ENCODE measurements at places on chromosomes 4 and X.

- peak; percentile 39 for DNase-seq
Observed at GRCh38 chr4:85939595-85939994, 420.3 kb downstream of the MAPK10 start.

GRCh38 chr4:144501231-144501780 lies 144.7 kb upstream of the HHIP start:
- DNase-seq = no peak

GRCh38 chrX:15953801-15954200 lies 99.2 kb upstream of the AP1S2 start:
- no peak for DNase-seq

GRCh38 chrX:55451626-55451989 lies 319 bp upstream of the MAGEH1 start:
- DNase-seq = no peak

- peak; percentile 3 for DNase-seq
Observed at GRCh38 chrX:105876658-105877057, 54.3 kb downstream of the NRK start.

DNA sequence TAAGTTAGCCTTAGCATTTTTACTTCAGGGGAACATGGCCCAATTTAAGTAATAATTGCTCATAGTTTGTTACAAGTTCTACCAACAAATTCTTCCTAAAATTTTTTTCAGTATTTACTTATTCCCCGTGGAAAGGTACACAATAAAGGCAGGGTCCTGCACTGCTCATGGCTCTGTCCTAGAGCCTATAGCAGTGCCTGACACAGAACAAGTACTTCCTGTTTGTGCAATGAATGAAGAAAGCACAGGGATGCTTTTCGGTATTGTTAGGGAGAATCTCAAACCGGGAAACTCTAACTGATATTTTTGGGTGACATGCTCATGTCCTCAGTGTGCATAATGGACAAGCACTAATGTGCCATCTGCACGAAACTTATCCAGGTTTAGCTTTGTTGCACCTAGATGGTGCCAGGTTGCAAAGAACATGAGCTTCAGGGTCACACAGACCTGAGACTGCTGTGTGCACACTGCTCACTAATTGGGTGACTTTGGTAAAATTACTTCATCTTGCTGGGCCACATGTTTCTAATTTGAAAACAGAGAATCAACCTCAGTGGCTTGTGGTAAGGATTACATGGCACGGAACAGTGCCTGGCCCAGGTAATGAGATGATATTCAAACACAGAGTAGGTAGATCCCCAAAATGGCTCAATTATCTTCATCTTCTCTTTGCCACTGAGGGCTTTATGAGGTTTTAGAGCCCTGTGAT lies 175.8 kb upstream of the NPY2R start:
- no peak for DNase-seq

DNA sequence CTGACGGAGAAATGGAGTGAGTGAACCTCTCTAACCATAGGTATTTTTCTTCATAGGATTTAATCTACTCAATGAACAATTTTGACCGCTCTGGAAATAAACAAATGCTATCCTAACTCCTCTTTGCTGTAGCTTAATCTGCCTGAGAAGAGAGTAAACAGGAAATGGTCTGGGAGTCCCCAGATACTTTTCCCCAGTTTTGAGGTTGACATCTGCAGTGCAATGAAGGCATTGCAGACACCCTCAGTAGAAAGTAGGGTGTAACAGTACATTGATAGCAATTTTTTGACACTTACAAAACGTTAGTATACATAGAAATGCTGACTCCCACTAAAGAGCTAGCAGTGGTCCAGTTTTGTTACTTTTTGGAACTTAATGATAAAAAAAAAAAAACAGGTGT lies 495.9 kb upstream of the FAM241A start:
- DNase-seq = no peak

GRCh38 chr4:99763635-99764101 lies 53.0 kb upstream of the DAPP1 start:
- peak; percentile 90 for DNase-seq

DNA sequence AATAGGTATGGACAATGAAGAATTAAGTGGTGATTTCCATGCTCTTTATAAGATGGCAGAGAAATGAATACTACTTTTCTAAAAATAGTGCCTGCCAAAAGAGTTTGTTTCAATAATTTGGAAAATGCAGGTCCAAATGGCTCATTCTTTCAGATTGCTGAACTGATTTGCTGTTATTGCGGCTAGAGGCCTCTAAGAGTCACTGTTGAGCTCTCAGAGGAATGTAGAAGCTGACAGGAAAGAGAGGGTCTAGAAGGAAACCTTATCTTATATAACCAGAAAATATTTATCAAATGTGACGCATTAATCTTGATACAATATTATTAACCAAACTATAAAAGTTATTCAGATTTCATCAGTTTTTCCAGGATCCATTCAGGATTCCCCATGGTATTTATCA lies 65.7 kb upstream of the PAGE1 start:
- DNase-seq = peak; percentile 20

GRCh38 chr4:170758988-170759387 lies 669.2 kb upstream of the AADAT start:
- no peak for DNase-seq

DNA sequence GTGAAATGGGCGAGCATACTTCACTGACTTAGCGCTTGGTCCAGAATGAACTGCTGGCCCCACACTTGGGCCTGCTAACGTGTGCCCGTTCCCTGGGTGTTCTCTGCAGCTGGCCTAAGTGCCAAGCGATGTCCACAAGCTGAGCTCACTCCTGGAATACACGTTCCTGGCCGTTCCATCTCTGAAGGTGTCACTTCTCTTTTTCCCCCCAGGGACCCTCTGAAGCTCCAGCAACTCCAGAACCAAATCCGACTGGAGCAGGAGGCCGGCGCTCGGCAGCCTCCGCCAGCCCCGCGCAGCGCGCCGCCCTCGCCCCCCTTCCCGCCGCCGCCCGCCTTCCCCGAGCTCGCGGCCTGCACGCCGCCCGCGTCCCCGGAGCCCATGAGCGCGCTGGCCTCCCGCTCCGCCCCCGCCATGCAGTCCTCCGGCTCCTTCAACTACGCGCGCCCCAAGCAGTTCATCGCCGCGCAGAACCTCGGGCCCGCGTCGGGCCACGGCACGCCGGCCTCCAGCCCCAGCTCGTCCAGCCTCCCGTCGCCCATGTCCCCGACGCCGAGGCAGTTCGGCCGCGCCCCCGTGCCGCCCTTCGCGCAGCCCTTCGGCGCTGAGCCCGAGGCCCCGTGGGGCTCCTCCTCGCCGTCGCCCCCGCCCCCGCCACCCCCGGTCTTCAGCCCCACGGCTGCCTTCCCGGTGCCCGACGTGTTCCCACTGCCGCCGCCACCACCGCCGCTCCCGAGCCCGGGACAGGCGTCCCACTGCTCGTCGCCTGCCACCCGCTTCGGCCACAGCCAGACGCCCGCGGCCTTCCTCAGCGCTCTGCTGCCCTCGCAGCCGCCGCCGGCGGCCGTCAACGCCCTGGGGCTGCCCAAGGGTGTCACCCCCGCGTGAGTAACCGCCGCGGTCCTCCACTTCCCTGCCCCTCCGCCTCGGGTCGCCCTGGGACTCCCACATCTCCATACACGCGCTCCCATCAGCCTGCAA lies 132.3 kb downstream of the CBR4 start:
- DNase-seq = peak; percentile 44

DNA sequence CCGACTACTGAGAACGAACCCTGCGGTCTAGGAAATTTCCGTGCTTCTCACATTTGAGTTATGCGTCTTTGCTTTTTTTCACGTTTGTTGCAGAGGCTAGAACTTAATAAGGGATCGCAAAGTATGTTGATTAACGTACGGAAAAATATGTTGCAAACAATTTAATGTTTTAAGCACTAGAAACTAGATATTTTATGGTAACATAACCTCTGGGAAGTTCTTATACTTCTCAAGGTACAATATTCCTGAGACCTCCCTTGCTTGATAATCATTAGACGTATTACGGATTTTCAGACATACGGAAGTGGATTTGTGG lies 639 bp upstream of the PRDM5 start:
- no peak for DNase-seq

- DNase-seq = peak; percentile 96
Observed at GRCh38 chr4:183471946-183472708, 27.7 kb downstream of the CDKN2AIP start.

GRCh38 chr4:38470735-38471262 lies 193.2 kb upstream of the KLF3 start:
- no peak for DNase-seq

GRCh38 chr4:93749292-93749761 lies 79.2 kb upstream of the ATOH1 start:
- no peak for DNase-seq

GRCh38 chr4:140266958-140267568 lies 106.4 kb upstream of the SCOC start:
- peak; percentile 65 for DNase-seq

- DNase-seq = no peak
Observed at GRCh38 chrX:105752338-105752956, 69.9 kb upstream of the NRK start.

DNA sequence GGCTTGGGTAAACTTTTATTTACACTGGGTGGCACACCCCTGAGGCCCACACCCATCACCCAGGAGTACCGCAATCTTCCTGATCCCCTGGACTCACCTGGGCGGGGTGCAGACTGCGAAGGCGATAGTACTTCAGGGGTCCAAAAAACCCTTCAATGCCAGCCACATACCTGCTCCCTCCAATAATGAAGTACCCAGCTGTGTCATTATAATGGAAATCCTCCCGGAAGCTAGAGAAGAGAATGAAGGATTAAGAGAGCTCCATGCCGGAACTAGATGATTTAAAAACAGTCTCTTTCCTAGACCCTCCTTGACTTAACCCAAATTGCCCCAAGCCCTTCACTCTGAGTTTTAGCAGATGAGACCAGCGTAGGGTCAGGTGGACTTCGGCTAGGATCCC lies 40.9 kb downstream of the SEL1L3 start:
- DNase-seq = no peak

DNA sequence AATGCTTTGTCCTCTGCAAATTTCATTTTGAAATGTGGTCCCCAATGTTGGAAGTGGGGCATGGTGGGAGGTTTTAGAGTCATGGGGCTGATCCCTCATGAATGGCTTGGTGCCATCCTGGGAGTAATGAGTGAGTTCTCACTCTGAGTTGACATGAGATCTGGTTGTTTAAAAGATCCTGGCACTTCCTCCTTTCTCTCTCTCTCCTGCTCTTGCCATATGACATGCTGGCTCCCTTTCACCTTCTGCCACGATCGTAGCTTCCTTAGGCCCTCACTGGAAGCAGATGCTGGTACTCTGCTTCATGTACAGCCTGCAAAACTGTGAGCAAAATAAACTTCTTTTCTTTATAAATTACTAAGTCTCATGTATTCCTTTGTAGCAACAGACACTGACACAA lies 262.0 kb downstream of the IL15 start:
- DNase-seq = no peak

- peak; percentile 20 for DNase-seq
Observed at GRCh38 chrX:71989768-71990426, 79.3 kb downstream of the NHSL2 start.

DNA sequence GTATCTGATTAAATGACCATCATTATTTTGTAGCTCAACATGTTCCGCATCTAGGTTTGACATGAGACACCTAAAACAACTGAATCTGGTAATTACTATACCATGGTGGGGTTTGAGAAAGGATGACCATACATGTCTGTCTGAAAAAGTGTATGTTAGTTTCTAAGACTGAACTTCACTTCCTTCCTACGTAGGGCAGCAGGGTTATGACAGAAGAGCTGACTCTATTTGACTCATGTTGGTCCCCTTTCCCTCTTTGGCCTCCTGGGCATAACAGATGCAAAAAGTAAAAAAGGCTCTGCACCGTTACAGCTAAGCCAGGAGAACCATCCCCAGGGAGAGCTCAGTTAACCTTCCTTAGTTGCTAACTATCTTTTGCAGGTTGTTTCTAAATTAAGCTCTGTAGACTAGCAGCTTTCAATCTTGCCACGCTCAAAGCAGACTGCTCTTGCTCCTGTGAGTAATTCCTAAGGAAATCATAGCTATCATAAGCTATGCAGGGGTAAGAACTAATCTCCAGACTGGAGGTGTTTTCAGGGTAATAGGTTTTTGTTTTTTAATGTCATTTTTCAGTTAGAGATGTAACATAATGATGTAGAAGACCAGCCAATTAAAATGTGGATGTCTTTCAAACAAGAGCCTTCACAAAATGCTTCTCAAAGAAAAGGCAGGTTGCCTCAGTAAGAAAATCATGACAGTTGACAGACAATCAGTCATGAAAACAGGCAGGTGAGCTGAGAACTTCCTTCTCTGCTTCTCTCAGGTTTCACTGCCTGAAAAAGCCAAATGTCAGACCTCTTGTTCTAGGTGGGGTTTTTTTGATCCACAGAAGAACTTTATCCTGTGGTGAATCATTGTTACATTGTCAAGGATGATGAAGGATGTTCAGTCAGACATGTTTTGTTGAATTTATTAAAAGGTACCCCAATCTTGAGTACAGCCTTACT lies 66.9 kb upstream of the DAPP1 start:
- DNase-seq = no peak

DNA sequence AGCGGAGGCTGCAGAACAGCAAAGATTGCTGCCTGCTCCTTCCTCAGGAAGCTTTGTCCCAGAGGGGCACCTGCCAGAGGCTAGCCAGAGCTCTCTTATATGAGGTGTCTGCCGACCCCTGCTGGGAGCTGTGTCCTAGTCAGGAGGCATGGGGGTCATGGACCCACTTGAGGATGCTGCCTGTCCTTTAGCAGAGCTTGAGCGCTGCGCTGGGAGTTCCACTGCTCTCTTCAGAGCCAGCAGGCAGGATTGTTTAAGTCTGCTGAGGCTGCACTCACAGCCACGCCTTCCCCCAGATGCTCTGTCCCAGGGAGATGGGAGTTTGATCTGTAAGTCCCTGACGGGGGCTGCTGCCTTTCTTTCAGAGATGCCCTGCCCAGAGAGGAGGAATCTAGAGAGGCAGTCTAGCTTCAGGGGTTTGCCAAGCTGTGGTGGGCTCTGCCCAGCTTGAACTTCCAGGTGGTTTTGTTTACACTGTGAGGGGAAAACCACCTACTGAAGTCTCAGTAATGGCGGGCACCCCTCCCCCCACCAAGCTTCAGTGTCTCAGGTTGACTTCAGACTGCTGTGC lies 10.9 kb downstream of the DCK start:
- no peak for DNase-seq

- DNase-seq = no peak
Observed at GRCh38 chr4:110860901-110861300, 238.0 kb upstream of the PITX2 start.

GRCh38 chr4:2712261-2712842 lies 43.8 kb downstream of the TNIP2 start:
- DNase-seq = no peak
